ENCODE measurements at places on chromosomes 7 and 10. TPM values are rescaled to one million over a fixed set of nuclear protein-coding genes. Genes with fewer than 3 reads are reported as not detected.

Gene TFAM
- 18.5 TPM for total RNA-seq

Gene FRAT1
- 5.1 TPM for total RNA-seq

Gene ANTXRL
- total RNA-seq, result not detected

GRCh38 chr7:141715794-141716689, 7.9 kb downstream of the WEE2 start:
- ATAC-seq, result no peak

DNA sequence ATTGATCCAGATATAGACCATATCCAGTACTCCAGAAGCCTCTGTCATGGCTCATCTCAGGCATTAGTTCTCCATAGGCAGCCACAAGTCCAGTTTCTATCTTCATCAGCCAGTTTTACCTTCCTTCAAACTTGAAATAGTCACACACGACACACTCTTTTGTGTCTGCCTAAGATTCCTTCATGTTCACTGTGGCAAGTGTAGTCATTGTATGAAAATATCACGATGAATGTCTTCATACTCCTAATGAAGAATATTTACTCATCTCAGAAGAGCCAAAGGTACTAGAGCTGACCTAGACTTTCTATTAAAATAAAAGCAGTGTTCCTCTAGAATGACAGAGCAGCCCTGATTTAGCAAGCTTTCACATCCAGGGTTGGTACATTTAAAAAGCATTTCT, 230.7 kb downstream of the SNX13 start:
- ATAC-seq, result no peak

Data from gastroesophageal sphincter (tissue), 4 donors.